ENCODE measurements at places on chromosomes 11 and 22.

DNA sequence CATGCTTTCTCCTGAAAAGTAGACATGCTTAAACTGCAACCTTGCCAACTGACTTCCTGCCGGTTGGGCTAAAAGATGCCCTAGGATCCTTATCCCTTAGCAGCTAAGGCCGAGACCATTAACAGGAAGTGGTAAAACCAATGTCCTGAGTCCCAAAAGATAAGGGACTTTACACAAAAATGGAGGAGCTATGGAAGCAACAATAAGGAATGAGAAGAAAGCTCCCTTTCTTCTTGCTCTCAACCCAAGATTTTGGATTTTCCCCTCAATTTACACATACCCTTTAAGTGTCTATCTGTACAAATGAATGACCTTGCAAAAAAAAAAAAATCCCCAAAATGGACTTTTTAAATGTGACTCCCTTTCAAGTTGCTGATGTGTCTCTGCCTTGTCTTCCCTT, 11.1 kb downstream of the MRPL17 start:
- no peak for DNase-seq

GRCh38 chr11:119664063-119664572, 64.9 kb downstream of the NECTIN1 start:
- DNase-seq = no peak

- DNase-seq = peak; percentile 13
Measured at GRCh38 chr22:33302049-33302545, 243.9 kb upstream of the SYN3 start.

- no peak for DNase-seq
Measured at GRCh38 chr22:43289531-43289963, 53.6 kb downstream of the SCUBE1 start.

- no peak for DNase-seq
Measured at GRCh38 chr11:124753205-124753604, 1.1 kb upstream of the VSIG2 start.

DNA sequence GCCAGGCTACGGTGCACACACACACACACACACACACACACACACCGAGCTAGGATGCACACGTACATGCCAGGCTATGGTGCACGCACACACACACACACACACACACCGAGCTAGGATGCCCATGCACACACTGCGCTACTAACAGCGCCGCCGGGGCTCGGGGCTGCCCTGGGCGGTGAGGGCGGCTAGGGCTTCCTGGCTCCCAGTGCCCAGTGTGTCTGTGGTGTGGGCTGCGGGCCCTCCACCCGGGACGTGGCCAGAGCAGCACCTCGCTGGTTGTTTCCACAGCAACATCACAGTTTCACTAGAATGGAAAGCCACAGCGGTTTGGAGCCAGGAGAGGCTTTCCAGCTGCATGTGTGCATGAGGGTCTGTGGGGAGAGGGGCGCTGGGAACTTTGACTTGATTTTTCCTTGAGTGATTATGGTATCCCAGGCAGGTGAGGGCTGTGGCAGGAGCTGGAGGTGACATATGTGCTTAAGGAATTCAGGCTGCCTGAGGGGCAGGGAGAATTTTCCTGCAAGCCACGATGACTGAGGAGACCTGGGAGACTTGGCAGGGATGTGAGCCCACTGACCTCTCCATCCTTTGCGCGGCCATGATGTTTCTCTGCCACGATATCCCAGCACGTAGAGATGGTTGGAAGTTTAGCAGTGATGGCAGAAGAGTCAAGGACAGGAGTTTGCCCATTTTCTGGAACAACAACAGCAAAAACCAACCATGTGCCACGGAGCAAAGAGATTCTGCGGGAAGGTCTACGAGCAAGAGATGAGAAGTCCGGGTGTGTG, 195.9 kb downstream of the SNX19 start:
- no peak for DNase-seq

DNA sequence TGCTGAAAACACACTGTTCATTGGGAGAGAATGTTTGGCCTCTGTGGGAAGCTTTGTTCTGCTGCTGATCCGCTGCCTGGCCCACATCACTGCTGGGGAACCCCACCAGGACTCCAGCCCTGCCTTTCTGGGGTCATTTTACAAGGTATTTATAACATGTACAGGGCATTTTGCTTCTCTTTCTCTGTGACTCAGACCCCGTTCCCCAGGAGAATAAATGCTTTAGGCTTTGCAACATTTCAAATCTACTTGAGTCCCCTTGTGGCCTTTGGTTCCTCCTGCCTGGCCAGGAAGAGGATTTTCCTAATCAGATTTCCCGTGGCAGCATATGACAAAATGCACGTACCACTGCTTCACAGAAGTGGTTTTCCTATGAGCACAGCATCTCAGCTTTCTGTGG, 43.0 kb downstream of the BTG4 start:
- DNase-seq = no peak

- DNase-seq = no peak
Measured at GRCh38 chr11:42631220-42631843, 680.5 kb upstream of the API5 start.

DNA sequence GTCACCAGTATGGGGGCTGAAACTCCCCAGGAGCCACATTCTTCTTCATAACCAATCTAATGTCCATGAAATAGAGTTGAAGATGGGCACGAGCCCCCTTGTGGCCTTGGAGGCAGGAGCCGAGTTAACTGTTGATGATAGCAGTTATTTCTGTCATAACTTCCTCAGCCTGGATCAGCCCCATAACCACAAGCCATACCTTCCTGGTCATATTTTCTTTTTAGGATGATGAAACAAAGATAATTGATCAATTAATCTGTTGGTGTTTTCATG, 65.0 kb upstream of the TTC12 start:
- DNase-seq = no peak

DNA sequence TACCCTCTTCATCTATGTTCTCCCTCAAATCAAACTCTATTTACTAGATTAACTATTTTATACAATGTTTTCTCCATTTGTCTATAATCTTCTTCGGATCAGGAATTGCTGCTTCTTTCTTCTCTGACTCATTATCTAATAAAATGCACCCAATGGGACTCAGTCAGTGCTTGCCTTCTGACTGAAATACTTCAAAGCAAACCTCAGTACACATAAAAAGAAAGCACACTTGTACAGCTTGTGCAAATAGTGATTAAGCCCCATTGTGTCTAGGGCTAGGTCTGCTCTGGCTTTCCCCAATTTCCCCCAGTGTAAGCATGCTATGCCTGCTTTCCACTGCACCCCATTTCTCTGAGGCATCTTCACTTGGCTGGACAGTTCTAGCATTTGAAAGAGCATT, 118.6 kb upstream of the C11orf87 start:
- DNase-seq = no peak

- no peak for DNase-seq
Measured at GRCh38 chr11:123601136-123601535, 53.3 kb downstream of the SCN3B start.

DNA sequence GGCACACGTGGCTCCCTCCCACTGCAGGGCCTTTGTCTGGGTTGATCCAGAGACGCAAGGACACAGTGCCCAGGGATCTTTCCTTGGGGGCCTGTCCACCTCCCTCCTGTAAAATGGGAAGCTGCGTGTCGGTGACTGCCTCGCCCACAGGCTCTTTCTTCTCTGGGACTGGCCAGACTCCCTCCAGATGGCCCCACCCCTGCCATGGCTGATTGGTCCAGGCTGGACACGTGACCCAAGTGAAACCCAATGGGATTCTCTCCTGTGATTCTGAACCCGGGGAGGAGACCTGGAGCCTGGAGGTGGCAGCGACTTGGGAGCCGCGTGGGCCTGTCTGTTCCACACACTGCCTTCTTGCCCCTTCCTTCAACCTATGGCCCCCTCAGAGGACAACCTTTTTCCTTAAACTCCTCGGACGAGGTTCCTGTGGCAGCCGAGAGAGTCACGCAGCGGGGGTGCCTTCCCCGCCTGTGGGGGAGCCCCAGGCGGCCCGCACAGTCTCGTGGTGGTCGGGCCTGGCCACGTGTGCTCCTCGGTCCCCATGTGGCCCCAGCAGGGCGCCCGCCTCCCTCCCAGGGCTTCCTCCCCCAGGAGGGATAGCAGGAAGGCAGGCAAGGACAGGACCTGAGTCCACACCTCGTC, 12.4 kb upstream of the MPPED1 start:
- DNase-seq = no peak

GRCh38 chr11:77269484-77270123, 31.9 kb downstream of the GDPD4 start:
- DNase-seq = no peak

GRCh38 chr22:17552737-17553136, 10.6 kb upstream of the SLC25A18 start:
- DNase-seq = no peak

DNA sequence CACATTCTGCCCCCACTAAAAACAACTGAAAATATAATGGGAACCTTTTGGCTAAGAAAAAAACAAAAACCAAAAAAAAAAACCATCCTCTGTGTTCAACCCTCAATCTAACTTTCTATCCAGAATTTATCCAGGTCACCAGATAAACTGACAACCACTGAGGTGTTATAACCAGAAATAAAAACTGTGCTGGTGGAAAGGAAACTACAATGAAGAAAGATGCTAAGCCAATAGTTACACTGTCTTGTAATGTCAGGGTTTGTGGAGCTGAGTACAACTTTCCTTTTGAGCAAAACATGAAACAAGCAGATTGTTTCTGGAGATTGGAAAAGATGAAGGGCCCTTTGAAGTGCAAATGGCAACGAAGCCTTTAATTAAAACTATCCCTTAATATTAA, 50.8 kb downstream of the PRDM10 start:
- DNase-seq = no peak

DNA sequence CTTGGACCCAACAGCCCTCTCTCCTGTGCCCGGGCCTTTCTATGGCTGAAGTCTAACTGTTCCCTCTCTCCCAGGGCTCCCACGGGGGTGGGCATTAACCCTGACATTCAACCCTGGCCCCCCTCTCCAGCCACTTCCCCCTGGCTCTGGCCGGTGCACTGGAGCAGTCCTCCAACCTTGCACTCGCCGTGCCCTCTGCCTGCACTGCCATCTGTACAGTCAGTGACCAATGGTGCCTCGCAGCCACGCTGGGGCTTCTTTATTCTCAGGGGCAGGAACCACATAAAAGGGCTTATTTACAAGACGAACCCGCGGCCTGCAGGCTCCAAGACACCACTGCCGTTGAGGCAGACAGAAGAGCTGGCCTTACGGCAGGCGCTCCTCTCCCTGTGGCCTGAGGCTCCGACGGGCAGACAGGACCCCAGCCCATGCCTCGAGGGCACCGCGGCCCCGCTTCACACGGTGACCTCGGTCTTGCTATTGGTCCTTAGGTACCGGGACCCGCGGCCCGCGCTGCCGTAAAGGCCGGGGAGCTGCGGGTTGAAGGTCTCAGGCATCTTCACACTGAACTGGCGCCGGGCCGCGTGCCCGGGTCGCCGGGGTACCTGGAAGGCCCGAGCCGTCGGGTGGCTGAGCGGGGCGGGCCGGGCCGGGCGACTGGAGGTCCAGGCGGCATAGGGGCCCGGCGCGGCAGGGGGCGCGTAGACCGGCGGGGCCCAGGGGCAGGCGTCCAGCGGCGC, 5.4 kb downstream of the SHISA8 start:
- DNase-seq = no peak

- DNase-seq = no peak
Measured at GRCh38 chr22:30832407-30832987, 136.1 kb downstream of the MORC2 start.

DNA sequence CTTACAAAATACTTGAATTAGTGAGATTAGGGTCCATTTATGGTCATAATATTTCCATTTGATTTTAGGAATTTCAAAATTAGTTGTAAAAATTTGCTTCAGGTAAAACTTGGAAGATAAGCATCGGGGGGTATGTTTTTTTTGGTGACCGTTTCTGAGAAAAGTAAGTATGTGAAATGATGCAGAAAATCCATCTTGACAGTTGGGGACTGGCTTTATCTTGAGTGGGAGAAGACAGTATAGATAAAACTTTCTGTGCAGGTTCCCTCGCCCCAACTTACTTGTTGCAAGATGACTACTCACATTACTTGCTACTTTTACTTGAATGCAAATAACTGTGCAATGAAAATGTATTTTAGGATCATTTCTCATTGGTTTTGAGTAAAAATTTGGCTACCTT, 49.5 kb downstream of the DNAJC24 start:
- DNase-seq = no peak

GRCh38 chr11:87484566-87484965, 446.8 kb downstream of the TMEM135 start:
- DNase-seq = no peak

Data from T-helper 9 cell (primary cell).